NCI-H1417 treated with DMSO at 0.1 percent for 48 hours (cell line): ENCODE measurements at places on chromosomes 3 and 15.

- DNase-seq = no peak
These were observed 921.1 kb downstream of the ROBO1 start for GRCh38 chr3:78846718-78847117.

- DNase-seq = peak; percentile 55
These were observed 18.0 kb upstream of the RYR3 start for GRCh38 chr15:33292717-33293307.

DNA sequence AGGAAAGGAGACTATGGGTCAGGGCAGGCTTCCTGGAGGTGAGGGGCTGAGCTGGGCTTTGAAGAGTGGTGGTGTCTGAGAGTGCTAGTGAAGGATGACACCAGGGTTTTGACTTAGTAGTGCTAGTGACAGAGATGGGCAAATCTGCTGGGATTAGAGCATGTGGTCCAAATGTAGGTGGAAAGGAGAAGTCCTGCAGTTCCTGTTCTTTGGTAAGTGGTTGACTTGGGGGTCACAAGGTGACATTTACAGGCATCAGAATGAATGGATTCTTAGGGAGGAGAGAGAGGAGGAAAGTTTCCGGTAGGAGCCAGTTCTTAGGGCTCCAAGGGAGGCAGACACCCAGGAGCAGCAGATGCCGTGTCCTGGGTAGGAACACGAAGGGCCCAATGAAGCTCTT is 796 bp upstream of the DOCK3 start:
- no peak for DNase-seq

- DNase-seq = peak; percentile 46
These were observed 65.3 kb upstream of the PSMD6 start for GRCh38 chr3:64088408-64089205.

GRCh38 chr3:128153156-128154041 is at the start of gene EEFSEC:
Gene EEFSEC (plus strand): TSS chr3:128153481. CDS start chr3:128153508, 27 bp downstream.
- DNase-seq = peak; percentile 61

DNA sequence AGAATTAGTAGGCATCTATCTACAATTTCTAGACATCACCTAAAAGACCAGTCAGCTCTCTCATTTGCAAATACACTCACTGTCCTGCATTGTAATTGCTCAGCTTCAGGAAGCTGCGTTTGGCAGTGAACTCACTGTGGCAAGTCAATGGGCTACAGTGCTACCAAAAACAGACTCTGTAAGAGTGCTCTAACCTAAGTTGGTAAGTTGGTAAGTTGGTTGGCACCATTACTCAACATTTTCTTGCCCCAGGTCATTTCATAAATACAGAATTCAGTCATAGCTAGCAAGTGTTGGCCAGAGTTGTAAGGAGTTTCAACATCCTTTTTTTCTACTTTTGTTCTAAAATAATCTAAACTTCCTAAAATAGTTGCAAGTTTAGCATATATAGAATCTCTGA is 466.3 kb downstream of the NAALADL2 start:
- DNase-seq = no peak

- no peak for DNase-seq
These were observed 3.5 kb upstream of the AHSG start for GRCh38 chr3:186609247-186609868.

DNA sequence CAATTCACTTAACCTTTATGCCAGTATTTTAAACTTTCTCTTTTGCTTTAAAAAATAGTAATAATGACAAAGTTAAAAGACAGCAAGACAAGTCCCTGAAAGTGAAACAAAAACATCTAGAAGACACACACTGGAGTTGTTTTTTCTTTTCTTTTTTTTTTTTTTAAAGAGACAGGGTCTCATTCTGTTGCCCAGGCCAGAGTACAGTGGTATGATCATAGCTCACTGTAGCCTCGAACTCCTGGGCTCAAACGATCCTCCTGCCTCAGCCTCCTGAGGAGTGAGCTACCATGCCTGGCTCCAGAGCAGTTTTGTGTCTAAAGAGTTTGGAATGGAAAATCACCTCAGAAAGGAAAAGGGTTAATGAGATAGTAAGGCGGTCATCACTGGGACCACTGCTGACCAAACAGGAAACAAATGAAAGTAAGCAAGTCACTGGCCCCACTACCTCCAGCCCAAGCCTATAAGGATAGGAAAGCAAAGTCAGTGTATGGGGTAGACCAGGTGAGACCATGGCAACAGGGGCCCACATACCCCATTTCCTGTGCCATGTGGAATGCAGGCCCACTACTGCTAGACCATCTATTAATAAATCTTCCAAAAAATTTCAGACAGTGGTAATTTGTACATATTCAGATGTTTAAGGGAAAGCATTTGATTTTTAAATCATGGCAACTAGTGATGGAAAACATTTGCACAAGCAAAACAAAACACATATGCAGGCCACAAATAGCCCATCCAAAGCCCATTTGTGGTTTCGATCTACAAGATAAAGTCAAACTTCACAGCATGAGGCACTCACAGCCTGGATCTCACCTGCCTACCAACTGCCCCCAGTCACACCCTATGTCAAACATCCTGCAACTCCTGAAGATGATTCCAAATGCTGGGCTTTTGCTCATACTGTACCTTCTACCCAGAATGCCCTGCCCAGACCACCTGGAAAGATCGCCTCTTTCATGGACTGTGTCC is 62.6 kb downstream of the OSBPL10 start:
- DNase-seq = no peak

DNA sequence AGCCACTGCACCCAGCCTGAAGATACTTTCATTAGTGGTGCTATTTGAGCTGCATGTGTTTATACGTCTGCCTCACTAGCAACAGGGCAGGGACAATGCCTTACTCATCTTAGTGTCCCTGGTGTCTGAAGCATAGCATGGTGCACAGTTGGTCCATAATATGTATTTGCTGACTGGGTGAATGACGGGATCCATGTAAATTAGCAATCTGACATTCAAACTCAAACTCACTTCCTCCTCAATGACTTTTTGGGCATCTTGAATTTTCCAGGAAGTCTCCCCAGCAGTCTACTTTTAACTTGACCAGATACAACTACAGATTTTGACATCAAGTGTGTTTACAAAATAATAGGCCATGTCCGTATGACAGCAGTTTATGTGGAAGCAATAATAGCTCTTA is 3.0 kb upstream of the LDHAL6B start:
- no peak for DNase-seq

- DNase-seq = no peak
These were observed 42.8 kb upstream of the UBE2E1 start for GRCh38 chr3:23762759-23763477.

- no peak for DNase-seq
These were observed 9.2 kb downstream of the EIF3J start for GRCh38 chr15:44545913-44546802.

DNA sequence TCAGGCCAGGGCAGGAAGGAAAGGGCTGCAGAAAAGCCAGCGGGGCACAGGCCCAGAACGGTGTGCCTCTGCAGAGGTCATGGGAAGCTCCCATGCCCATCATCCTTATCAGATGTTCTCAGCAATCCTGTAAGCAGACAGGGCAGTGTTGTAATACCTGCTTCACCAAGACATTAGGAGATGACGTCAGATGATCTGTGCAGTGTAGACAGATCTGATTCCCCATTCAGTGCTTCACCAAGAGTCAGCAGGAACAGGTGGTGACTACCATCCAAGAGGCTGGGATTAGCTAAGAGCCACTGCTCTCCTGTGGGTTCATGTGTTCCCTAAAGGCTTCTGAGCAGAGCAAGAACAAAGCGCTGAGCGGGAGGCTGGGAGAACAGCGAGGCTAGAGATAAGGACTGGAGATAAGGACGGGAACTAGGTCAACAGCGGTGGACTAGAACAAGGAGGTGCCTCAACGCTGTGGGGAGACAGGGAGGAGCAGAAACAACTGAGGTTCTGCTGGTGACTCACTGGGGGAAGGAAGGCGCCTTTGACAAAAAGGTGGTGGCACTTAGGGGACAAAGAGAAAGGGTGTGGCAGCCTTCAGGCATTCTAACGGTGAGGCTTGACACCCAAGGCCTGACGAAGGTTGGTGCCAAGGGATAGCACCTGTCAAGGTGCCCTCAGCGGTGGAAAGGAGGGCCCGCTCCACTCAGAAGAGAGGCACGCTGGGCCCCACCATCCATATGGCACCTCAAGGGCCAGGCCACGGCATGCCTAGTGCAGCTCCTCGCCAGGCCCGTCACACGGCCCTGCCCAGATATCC is 28.4 kb downstream of the CCDC12 start:
- no peak for DNase-seq

GRCh38 chr15:31280046-31280830 is 46.4 kb upstream of the KLF13 start:
- DNase-seq = peak; percentile 63

DNA sequence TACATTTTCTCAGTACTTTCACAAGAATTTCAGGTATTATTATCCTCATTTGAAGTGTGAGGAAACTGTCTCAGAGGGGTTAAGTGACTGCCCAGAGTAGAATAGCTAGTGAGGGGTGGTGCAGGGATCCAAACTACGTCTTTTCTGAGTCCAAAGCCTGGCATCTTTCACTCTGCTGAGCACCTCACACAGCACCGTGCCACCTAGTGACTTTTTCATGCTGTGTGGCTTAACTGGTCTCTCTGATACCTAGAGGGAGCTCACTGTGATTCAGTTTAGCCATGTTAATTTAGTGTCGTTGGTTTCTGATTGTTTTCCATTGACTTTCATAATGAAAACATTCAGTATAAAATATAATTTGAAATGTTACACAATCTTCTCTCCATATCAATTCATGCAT is 91.4 kb upstream of the NLGN1 start:
- DNase-seq = no peak

DNA sequence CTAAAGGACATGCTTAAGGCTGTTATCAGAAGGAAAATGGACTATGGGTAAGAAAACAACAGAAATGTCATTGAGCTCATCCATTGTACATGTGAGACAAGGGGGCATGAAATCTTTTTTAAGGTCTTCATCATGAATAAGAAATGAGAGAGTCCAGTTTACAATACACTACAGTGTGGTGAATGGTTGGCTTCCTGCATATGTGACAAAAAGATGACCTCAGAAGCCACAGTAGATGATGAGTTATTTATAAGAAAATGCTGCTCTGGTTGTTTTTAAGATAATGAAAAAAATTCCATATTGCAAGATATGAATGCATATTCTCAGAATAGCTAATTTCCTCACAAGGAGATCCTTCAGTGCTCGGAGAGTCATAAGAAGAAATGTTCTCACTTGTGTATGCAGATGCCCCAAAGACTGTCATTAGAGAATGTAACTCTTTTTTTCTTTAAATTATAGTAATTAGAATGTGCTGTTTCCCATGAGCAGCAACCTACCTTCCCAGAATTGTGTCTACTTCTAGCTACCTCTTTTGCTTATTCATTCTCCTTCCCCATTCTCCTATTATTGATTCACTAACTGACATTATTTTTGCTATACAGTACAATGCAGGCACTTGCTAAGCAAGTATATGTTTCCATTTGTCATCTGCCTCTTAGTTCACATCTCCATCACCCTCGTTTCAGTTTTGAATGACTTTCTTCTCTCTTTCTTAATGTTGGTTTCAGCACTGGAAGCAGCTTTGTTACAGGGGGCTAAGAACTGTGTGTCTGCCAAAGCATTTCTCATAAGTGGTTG is 152.0 kb upstream of the PEX5L start:
- DNase-seq = no peak

- DNase-seq = no peak
These were observed 389.7 kb upstream of the MDFIC2 start for GRCh38 chr3:70702132-70702531.

DNA sequence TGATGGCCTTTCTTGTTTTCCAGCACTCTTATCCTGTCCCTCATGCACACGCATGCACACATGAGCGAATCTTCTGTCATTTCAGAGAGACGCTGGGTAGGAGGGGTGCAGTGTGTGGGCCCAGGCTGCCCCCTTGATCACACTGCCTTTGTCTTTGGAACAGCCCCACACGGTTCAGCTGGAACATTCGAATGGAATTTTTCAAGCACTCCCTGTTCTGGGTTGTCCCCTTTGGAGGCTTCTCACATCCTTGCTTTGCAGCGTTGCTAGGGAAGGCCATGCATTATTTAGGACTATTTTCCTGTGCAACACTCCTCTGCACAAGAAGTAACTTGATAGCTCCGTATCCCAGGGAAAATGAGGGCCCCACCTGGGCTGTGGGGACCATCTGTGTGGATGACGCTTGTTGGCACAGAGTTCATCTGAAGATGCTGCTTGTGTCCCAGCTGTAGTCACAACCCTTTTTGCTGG is 78.4 kb downstream of the SPSB4 start:
- no peak for DNase-seq

GRCh38 chr3:108472001-108472591 is 38.3 kb downstream of the MYH15 start:
- DNase-seq = no peak

- no peak for DNase-seq
These were observed 429.7 kb upstream of the ROBO2 start for GRCh38 chr3:76610150-76610549.

- no peak for DNase-seq
These were observed 48.6 kb downstream of the SEMA3G start for GRCh38 chr3:52396011-52396906.
